ENCODE measurements at places on chromosomes 12 and 14.

GRCh38 chr12:74984631-74985030 is 225.0 kb downstream of the KCNC2 start:
- no peak for DNase-seq

DNA sequence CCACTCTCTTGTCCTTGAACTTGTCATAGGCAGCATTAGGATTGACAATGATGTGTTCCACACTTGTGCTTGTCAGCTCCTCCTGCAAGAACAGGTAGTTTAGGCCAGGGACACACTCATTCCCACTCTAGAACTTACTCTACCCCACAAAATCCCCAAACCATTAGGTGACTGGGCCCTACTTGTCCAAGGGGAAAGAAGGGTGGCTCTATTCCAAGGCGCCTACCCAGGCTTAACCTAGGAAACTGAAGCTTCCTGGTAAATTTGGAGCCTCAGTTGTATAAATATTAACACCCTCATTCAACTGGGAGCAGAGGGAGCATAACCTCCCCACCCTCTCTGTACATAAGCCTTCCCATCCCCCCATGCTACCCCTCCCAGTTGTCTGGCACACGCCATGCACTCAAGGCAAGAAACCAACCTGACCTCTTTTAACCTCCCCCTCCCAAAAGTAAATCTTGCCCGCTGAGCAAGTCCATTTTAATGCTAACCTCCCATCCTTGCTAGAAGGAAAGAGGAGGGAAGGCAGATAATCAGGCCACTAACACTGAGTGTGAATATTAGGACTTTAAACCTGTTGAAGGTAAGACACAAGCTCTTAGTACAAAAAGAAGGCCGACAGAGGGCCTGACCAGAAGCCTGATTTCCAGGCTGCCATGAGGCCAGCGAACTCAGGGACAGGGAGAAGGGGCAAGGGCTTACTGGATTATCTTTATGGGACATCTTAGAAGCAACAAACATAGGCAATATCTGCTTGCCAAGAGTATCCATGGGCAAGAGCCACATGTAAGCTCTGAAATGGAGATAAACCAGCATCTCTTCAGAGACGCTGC is 11.0 kb downstream of the DCTN2 start:
- no peak for DNase-seq

- no peak for DNase-seq
Observed at GRCh38 chr14:29999013-29999539, 71.4 kb upstream of the PRKD1 start.

DNA sequence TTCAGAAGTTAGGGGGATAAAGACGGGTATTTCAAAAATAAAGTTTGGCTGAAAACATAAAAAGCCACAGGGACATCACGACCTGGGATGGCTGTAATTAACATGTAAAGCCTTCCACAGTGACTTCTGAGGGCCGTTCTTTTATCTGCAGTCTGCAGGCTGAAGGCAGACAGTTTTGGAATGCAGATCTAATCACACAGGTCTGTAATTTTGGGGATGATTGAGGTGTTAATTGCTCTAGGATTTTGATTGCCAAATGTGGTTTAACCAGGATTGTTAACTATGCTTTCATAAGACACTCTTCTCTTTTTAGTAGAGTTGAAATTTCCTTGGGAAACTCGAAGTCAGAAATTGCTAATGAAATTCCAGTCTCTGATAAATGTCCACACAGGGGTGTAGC is 355.5 kb downstream of the ATP23 start:
- no peak for DNase-seq

DNA sequence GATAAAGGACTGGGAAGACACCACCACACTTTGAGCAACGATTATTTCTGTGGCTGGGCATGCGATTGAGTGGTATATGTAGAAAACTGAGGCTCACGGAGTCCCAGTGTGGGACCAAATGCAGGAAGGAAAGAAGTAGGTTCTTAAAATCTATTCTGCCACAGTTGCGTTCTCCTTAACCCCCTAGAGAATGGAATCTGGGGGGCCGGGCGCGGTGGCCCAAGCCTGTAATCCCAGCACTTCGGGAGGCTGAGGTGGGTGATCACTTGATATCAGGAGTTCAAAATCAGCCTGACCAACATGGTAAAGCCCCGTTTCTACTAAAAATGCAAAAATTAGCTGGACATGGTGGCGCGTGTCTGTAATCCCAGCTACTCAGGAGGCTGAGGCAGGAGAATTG is 29.9 kb upstream of the CORO1C start:
- DNase-seq: no peak

DNA sequence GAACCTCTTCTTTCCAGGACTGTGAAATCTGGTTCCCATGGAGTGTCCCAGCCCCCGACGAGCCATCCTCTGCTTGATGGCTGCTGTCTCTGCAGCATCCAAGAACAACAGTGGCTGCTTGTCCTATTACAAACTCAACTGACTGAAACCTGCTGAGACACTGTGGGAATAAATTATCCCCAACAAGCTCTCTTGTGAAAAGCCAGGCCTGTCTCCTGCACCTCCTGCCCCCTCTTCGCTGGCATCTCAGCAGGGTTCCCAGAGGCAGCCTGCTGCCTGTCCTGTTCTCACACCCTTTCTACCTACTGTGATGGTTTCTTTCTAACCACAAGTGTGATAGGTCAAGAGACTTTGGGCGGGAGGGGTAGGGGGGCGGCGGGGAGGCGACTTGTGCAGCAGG is 180.2 kb downstream of the TSPAN9 start:
- no peak for DNase-seq

DNA sequence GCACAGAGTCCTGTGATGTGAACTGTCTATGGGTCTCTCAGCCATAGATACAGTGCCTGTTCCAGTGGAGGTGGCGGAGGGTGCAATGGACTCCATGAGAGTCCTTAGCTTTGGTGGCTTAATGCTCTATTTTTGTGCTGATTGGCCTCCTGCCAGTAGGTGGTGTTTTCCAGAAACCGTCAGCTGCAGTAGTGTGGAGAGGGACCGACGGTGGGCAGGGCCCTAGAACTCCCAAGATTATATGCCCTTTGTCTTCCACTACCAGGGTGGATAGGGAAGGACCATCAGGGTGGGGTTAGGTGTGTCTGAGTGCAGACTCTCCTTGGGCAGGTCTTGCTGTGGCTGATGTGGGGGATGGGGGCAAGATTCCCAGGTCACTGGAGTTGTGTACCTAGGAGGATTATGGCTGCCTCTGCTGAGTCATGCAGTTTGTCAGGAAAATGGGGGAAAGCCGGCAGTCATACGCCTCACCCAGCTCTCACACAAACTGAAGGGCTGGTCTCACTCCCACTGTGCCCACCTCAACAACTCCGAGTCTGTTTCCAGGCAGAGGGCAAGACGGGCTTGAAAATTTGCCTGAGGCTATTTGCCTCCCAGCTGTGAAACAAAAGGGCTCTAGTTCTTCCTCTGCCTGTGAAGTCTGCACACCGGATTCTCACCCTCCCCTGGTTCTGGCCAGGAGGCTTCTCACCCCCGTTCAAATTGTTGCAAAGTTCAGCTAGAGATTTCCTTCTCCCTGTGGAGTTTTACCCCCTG is 24.9 kb upstream of the ZDHHC17 start:
- DNase-seq: no peak

DNA sequence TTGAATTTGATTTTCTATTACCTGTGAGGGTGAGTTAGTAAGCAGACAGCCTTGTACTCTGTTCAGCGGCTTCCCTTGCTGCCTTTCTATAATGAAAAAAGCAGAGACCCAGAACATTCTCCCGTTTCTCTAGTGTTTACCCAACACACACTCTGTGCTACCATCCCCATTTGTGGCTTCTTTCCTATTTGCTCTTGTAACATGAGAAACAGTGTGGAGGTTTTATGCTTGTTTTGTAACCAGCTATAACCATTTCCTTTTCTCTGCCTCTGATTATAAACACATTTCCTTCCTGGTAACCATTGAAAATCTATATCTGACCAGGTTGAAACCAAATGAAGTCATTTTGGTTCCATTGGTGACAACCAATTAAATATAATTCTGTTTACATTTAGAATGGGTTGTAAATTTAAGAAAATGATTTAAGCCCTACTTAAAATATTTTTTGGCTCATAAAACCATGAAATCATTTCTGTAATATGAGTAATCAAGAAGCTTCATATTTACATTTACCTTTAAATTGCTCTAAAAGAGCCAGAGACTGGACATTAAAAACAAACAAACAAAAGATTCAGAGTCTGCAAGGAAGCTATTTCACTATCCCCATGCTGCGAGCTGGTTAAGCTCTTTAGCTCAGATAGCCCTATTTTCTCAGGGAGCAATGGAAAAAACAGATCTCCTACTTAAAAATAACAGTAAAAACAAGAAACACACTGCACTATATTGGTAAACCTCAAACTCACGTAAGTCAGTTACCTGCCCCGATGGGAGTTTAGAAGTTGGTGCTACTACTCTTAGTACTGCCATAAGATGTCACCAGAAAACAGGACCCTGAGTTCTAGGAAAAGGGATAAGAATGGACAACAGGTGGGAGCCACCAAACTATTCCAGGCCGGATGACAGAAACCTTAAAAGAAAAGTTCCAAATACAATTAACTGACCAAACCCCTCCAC is 206.5 kb upstream of the EEA1 start:
- no peak for DNase-seq

DNA sequence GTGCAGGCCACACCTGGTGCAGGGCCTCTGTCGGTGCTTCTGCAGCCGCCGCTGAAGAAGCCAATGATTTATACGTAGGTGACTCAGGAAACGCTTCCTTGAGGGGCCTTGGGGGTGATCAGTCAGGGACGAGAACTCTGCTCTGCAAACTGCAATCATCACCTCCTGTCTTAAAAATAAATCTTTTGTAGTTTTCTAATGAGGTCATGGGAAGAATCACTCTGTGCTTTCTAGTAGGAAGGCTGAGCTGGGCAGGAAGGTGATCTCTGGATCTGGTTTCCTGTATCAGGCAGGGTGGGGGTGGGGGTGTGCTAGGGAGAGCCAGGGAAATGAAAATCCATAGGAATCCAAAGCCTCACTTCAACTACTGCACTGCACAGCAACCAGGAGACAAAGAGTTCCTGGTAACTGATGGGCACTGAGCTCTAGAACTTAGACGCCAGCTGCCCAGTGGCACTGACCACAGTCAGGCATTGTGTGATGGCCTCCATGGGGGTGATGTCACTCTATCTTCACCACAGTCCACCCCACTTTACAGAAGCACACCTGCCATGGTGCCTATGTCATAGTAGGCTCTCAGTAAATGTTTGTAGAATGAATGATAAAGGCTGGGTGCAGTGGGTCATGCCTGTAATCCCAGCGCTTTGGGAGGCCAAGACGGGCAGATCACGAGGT is 292.4 kb upstream of the PWP1 start:
- DNase-seq: no peak

GRCh38 chr12:4116251-4117111 is 157.1 kb upstream of the CCND2 start:
- no peak for DNase-seq

DNA sequence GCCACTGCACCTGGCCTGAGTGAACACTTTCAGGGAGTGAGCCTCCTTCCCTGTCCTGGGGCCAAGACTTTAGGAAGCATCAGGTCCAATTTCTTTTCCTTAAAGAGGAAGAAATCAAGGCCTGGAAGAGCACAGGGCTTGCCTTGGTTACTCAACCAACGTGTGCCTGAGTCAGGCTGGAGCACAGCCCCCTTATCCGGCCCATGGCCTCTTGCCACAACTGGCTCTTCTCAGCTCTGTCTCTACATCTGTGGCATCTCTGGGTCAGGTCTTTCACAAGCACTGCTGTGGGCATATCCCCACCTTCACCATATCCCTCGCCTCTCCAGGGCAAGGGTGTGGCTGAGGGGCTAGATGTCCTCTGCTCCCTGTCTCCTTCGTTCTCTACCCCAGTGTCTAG is 6.8 kb downstream of the MYH6 start:
- no peak for DNase-seq

DNA sequence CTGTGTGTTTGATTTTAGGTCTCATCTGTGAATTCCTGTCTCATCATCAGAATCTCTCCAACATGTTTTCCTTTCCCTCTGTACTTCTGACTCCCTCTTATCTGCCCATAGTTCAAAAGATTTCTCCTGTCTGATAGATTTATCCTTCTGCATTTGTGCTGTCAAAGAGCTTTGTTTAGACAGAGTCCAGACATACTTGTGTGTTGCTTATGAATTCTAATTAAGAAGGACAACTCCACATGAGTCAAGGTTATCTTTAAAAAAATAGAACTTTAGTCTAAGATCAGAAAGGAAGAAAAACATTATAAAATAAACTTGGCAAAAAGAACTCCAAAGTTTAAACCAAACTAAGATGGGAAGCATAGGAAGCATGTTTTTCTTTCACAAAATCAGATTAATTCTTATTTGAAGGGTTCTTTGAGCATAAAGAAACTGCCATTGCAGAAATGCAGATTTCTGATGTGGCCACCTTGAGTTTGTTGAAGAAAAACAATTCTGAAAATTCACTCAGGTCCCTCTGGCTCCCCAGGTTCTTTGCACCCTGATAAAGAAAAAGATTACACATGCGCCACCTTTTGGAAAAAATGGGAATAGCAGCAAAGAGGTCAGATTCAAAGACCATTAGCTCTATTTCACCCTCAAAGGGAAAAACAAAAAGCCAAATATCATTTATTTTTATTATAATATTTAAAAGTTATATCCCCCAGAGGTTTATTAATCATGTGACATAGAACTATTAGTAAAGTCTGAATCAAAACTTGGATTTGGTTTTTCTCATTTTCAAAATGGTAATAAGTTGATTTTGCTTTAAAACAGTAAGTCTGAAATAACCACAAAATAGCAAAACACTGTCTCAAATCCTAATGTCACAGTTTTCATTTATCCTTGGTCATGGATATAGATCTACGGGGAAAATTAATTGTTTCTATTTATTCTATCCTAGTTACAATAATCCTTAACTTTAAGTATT is 143.7 kb upstream of the DCN start:
- DNase-seq: peak; percentile 54

- no peak for DNase-seq
Observed at GRCh38 chr12:106255952-106256351, 8.1 kb upstream of the CKAP4 start.

DNA sequence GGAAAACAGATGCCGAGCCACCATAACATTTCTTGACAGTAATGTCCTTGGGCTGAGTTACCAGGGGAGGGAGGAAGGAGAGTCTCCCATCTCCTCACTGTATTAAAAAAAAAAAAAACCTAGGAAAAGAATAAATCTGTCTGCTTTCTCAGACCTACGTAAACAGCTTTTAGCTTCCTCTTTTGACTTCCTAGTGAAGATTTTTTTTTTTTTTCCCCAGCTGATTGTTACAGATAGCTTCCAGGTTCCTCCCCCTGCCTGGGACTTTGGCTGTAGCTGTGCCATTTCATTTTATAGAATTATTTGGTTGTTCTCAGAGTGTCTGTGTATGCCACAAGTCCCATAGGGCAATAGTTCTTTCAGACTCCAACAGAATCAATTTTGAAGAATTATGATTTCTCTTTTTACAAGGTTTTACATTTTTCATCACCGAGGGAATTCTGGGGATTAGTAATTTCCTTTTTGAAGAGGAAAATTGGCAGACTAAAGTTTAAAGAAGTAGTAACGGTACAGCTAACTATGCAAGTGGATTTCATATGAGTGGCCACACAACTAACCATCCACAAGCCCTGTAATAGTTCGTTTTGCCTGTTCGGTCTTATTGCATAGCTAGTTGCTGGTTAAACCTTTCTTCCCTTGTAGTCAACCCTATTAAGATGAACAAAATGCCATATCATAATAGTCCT is 23.1 kb upstream of the GNS start:
- DNase-seq: no peak
